ENCODE measurements at places on chromosomes 1 and 21.

GRCh38 chr1:90761156-90761555 is 44.1 kb upstream of the BARHL2 start:
- DNase-seq, result no peak

DNA sequence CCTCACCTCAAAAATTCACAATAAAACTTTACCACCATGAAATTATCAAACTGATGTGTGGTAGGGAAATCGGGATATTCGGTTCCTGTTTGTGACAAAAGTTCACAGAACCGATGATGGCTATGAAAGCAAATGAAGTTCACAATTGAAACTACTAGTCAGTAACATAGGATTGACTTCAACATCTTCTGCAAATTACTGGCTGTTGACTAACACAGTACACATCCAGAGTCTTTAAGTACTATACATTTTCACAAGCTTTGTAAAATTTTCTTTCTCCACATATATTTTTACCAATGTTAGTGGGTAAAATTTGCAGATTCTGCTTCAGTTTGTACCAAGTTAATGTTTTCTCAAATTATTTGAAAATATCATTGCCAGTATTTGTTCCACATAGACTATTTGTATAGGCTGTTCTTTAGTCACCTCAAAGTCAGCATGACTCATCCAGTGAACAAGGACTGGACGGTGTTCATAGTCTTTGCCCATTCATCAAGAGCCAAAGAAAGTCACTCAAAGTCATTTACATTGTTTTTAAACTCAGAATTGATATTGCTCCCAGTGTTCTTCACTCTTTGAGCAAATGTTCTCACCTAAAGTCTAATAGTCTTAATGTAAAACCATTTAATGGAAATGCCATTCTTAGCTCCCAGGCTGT is 213.4 kb downstream of the USP25 start:
- no peak for DNase-seq

GRCh38 chr1:87791931-87792740 is 463.5 kb downstream of the LMO4 start:
- no peak for DNase-seq

DNA sequence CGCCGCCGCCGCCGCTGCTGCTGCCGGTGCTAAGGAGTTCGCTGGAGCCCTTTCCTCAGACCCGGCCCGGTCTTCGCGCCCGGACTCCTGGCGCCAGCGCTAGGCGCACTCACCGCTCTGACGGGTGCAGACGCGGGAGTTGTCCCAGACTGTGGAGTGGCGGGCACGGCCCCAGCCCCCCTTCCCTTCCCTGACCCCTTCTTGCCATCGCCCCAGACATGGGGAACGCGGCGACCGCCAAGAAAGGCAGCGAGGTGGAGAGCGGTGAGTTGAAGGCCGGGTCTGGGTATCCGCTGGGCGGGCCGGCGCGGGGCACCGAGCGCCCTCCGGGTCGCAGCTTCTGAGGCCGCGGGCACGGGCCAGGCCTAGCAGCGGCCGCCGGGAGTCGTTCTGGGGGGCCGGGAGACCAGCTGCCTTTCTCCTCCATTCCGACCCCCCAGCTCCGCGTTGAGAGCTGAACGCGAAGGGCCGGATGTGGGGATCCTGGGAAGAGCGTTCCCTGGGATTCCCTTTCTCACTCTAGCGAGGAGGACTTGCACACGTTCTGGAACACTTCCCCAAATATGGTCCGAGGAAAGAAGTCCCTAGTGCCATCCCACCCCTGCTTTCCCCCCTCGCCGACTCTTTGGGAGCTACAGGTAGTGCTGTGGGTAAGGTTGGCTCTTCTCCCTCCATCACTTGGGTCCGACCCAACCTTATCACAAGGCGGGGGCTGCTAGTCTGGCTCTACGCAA is 65.8 kb upstream of the PRKACB start:
- no peak for DNase-seq

Data from NCI-H2029 (cell line).